Right atrium auricular region (tissue), 2 donors: ENCODE measurements at places on chromosomes 12 and 14. TPM values are rescaled to one million over a fixed set of nuclear protein-coding genes. Genes with fewer than 3 reads are reported as not detected.

DNA sequence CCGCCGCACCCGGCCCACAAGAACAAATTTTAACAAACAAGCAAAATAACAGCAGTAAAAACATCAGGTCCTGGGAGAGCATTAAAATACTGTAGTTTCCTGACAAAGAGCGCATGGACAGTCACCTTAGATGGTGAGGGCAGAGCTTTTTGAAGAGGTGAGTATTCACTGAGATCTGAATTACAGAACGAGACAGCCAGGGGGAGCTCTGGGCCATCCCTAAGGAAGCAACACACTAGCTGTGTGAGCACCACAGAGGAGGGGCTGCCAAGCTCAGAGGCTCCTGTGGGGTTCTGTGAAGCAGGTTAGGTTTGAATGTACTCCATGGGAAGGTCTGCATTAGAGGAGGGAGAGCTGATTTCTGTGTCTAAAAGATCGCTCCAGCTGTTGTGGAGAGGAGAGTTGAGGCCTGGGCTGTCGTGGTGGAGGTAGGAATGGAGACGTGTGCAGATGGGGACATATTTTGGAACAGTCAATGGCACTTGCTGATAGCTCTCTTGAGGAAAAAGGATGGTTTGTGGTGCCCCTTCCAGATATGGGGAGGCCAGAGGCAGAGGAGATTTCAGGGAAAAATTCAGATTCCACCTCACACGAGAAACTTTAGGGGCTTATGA is 72.9 kb downstream of the TRAFD1 start:
- H3K4me1 ChIP-seq: no peaks in the 10 kb centered on the region
- no peak for DNase-seq
- no peak overlapping the region for H3K4me3 ChIP-seq
- H3K27ac ChIP-seq: no peak overlapping the region
- H3K36me3 ChIP-seq: peaks cover 49% of the 10 kb centered on the region
- no peaks in the 10 kb centered on the region for H3K27me3 ChIP-seq

GRCh38 chr12:31702047-31702446 is 26.8 kb downstream of the AMN1 start:
- no peak overlapping the region for H3K27ac ChIP-seq
- no peaks in the 10 kb centered on the region for H3K27me3 ChIP-seq
- H3K36me3 ChIP-seq: peaks cover 13% of the 10 kb centered on the region
- no peaks in the 10 kb centered on the region for H3K4me1 ChIP-seq
- DNase-seq: no peak
- H3K4me3 ChIP-seq: no peak overlapping the region

DNA sequence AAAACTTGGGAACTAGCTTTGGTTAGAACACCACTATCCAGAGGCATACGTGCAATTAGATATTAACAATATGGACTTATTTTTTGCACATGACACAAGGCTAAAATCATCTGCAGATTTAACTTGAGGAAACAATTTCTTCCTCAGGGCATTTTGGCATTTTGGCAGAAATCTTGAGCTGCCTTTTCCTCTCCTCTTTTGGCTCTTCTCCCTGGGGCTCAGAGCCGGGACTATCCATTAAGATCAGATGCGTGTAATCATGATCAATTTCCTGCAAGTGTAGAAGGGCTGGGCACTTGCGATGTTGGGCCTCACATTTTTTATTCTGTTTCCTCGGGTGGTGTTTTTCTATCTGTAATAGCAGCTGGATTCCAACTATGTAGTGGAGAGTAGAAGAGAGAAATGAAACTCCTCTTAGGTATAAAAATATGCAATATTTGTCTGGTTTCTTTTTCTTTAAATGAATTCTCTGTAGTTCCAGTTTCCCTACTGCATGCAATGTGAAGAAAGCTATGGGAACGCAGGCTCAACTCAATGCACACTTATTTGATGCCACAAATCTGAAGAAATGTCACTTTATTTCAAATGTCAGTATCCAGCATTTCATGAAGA is 1010.8 kb downstream of the FLRT2 start:
- H3K27ac ChIP-seq: no peak overlapping the region
- DNase-seq: no peak
- H3K4me1 ChIP-seq: no peaks in the 10 kb centered on the region
- H3K4me3 ChIP-seq: no peak overlapping the region
- H3K27me3 ChIP-seq: no peaks in the 10 kb centered on the region

GRCh38 chr12:77795699-77796098 is 35.0 kb upstream of the NAV3 start:
- DNase-seq: no peak
- H3K4me1 ChIP-seq: no peaks in the 10 kb centered on the region
- no peaks in the 10 kb centered on the region for H3K36me3 ChIP-seq
- no peak overlapping the region for H3K27ac ChIP-seq

DNA sequence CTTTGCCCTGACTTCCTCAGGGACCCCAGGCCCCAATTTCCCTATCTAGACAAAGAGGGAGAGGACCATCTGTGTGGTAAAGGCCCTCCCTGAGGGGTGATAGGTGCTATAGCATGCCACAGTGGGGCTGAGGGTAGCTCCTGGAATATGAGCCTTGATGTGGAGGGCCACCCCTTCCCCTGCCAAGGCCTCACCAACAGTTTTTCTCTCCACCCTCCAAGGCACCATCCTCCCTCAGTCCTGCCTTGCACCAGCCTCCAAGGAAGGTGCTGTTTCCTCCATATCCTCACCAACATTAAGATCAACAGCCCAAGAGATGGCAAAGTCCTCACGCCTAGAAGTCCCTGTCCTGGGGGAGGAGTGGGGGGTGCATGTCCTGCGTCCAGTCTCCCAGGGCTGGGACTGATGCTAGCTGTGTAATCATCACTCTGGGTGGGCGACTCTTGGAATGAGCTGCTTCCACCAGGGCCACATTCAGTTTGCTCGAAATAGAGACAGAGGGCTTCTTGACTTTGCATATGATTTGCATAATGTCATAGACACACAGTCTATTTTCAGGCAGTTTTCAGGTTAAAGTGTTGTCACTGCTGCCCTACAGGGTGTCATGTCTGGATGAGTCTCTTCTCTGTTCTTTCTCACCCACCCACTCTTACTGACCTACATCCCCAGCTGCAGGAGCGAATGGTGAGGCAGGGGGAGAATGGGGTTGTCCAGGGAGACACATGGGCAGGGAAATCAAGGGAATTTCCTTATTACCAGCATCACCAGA is 17.4 kb downstream of the ACVRL1 start:
- H3K27me3 ChIP-seq: no peaks in the 10 kb centered on the region
- no peak for DNase-seq
- no peak overlapping the region for H3K27ac ChIP-seq
- H3K36me3 ChIP-seq: no peaks in the 10 kb centered on the region
- no peak overlapping the region for H3K4me3 ChIP-seq

DNA sequence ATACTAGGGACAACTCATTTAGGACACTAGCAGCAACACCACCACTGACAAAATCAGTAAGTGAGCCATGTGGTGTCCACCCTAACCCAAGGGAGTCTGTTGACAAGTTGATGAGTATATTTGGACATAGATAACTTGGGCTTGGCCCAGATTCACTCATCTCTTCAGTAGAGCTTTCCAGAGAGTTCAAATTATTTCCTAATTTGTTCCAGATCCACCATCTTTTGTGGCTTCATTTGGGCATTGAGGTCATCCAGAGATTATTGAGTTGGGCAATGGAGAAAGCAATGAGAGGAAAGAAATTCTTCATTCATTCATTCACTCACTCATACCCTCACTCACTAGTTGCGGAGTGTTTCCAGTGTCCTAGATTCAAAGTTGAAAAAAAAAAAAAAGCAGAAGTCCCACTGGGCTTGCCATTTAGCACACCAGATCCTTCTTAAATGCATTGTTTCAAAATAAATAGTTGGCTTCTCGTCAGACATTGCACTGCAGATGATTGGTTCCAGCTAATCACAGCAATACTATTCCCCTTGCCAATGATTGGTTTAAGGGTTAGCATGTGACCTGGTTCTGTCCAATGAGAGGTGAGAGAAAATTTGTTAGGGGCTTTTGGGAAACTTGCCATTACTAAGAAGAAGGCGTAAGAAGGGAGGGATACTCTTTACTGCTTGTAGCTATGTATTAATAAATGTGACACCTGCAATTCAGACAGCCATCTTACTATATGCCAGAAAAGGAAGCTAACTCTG is 31.8 kb upstream of the WSCD2 start:
- no peak overlapping the region for H3K27ac ChIP-seq
- H3K27me3 ChIP-seq: no peaks in the 10 kb centered on the region
- H3K36me3 ChIP-seq: no peaks in the 10 kb centered on the region
- H3K4me3 ChIP-seq: no peak overlapping the region
- no peak for DNase-seq

GRCh38 chr12:64194333-64195149 is 27.6 kb downstream of the KICS2 start:
- H3K27me3 ChIP-seq: no peaks in the 10 kb centered on the region
- no peak for DNase-seq
- peaks cover 6% of the 10 kb centered on the region for H3K36me3 ChIP-seq
- no peaks in the 10 kb centered on the region for H3K4me1 ChIP-seq
- H3K4me3 ChIP-seq: no peak overlapping the region

ASIC1 gene
- 0.24 TPM for total RNA-seq
